Dermis microvascular lymphatic vessel endothelial cell (primary cell): ENCODE measurements at places on chromosomes 1 and 21.
A peak's percentile ranks its signal among the peaks of the same experiment; 100 is the strongest.

GRCh38 chr1:246567646-246568235, 1.5 kb downstream of the CNST start:
- no peak for DNase-seq

- DNase-seq, result peak; percentile 70
Observed at GRCh38 chr1:35660581-35661473, 19.5 kb upstream of the PSMB2 start.

DNA sequence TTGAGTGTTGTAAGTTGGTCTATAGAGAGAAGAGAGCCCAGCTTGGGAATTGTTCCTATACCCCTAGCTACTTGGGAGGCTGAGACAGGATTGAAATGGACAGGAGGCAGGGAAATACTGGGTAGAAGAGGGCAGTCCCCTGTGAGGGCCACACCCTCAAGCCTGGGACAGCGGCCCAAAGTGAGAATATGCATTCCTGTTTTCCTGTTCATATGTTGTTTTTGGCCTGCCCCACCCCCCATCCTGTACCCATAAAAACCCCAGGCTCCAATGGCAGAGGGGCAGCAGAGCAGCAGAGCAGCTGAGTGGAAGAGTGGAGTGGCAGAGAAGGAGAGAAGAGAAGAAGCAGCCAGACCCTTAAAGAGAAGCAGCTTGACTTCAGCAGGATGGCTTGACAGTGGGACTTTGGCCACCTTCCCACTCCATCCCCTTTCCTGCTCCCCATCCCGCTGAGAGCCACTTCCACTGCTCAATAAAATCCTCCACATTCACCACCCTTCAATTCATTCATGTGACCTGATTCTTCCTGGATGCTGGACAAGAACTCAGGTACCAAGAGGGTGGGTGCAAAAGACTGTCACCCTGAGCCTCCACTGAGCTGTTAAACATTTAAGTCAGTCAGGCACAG, 70.6 kb upstream of the PUM1 start:
- no peak for DNase-seq

DNA sequence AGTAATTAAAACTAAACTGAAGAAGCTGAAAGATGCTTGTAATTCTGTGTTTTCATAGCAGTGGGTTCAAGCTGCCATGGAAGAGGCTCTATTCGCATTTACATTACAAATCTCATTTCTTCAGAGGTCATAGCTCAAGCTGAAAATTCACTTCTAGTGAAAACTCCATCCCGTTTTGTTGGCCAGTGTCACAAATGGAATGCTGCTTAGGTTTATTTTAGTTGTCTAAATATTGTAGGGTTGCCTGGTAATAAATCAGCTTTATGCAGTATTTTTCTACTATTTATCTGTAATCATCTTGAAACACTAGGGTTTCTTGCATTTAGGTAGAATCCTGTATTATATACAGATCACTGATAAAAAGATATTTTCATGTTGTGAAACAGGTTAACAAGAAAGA, 240.6 kb downstream of the PTBP2 start:
- no peak for DNase-seq

GRCh38 chr21:46156678-46157077, 1.3 kb upstream of the FTCD start:
- no peak for DNase-seq

DNA sequence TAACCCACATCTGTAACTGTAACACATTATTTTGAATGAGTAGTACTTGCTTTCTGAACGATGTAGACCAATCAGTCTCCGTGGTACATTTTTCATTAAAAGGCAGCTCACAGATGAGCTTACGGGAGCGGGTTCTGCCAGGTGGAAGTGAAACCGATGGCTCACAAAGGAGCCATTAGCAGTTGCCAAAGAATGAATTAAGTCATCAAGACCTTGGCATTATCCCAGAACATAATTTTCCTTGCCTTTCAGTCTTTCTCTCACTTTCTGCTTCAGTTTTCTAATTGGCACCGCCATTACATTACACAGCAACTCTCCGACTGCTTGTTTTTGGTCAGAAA, 33.5 kb upstream of the UTS2 start:
- no peak for DNase-seq

GRCh38 chr1:172390683-172391551, 29.6 kb upstream of the C1orf105 start:
- DNase-seq, result peak; percentile 25

- DNase-seq, result peak; percentile 61
Observed at GRCh38 chr1:226649780-226650179, 89.3 kb downstream of the ITPKB start.

- no peak for DNase-seq
Observed at GRCh38 chr1:180179162-180179957, 24.7 kb downstream of the QSOX1 start.

DNA sequence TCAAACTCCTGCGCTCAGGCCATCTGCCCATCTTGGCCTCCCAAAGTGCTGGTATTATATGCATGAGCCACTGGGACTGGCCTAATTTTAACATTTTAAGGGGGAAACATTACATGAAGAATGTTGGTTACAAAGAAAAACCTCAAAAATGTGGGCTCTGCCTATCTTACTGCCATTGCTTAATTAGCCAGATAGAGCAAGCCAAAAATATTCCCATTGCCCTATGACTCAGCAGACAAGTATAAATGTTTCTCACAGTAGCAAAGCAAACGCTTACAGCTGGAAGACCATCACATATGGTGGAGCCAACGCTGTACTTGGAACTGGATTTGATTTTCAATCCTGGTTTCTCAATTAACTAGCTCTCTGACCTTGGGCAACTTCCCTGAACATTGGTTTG, 502.0 kb downstream of the SMYD3 start:
- DNase-seq, result no peak

DNA sequence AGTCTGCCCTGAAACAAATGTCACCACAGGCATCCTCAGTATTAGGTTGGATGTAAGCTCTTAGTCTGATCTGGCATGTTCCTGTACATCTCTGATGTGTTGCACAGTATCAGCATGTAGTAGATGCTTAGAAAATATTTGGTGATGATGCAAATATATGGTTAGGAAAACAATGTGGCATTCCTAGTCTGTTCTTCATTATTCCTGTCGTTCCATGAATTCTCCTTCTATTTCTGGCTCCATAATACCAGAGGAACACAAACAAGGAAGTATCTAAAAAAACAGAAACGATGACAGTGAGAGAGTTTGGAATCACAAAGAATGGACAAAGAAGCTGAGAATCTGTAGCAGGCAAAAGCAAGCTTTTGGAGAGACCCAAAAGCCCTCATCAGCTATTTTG, 236.6 kb downstream of the HHAT start:
- no peak for DNase-seq

GRCh38 chr1:42358791-42359190, 21.8 kb upstream of the RIMKLA start:
- DNase-seq, result no peak

GRCh38 chr1:182192966-182193365, 131.5 kb upstream of the ZNF648 start:
- no peak for DNase-seq

DNA sequence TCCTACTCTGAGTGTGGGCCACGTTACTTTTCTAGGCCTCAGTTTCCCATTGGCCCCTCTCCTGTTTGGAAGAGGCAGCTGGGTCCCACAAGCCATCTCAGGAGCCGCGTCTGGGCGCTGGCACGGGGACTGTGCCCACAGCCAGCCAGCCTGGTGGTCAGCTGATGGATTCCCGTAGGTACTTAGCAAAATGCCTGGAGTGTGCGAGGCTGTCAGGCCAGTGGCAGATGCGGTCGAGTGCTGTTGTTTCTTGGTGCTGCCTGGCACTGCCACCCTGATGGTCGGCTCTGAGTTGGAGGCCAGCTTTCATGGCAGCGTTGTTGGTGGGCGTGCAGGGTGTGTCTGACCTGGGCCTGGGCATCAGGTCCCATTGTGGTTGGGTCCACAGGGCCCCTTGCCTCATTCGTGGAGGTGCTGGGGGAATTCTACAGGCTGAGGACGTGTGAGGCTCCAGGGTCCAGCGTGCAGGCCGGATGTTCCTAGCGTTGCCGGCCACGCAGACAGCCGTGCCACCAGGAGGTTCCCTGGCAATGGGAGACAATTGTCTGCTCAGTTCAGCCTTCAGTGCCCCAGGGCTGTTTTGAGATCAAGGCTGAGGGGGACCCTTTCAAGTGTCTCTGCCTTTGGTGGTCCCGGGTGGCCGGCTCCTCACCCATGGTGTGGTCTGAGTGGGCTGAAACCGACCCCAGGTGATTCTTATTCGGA, 20.9 kb downstream of the SKI start:
- no peak for DNase-seq

DNA sequence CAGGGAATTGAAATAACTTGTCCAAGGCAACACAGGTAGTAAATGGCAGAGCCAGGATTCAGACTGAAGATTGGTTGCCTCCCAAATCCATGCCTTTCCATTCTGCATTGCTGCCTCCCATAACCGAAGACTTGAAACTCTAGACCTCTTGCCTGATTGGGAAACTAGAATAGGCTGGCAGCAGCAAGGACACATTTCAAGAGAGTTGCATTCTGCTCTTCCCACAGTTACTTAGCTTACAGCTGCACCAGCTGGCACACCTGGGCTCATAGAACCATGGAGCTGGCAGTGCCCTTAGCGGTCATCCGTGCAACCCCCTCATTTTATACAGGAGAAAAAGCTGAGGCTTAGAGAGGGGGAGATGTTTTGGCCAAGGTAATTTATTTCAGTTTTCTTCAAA, 8.0 kb downstream of the TRNAU1AP start:
- DNase-seq, result no peak

DNA sequence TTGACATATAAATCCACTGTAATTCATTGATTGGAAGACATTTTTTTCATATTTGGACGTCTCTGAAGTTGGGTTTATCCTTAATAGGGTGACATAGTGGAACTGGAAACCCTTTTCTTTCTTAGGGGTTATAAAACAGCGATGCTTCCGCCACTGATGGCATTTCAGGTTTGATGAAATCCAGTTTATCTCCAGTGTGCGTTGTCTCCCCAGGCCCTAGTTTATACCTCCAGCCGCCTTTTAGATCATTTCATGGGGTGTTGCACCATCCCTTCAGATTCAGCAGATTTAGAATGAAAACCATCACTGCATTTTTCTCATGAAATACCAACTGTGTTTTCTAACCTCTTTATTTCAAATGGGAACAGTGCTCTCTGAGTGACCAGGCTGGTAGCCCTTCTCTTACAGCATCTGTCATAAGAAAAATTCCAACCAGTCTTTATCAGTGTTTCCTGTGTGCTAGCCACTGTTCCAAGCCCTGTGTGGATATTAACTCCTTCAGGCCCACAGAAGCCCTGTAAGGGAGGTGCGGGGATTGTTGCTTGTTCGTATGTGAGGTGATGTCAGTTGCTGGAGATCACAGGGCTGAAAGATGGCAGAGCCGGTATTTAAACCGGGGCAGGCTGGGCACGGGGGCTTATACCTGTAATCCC, 19.0 kb downstream of the H6PD start:
- no peak for DNase-seq

DNA sequence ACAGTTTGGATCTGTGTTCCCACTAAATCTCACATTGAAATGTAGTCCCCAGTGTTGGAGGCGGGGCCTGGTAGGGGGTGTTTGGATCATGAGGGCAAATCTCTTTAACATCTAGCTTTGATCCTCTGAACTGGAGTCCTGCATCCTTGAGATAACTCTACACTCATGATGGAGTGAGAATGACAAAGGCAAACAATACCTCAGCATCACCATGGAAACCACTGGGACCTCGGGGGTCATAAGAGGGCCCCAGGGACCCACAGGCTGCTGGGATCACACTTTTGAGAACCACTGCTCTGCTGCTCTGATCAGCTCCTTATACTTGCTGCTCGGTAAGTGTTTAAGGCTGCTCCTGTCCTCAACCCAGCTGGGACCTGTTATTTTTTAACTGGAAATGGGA, 13.4 kb upstream of the OBSCN start:
- no peak for DNase-seq

DNA sequence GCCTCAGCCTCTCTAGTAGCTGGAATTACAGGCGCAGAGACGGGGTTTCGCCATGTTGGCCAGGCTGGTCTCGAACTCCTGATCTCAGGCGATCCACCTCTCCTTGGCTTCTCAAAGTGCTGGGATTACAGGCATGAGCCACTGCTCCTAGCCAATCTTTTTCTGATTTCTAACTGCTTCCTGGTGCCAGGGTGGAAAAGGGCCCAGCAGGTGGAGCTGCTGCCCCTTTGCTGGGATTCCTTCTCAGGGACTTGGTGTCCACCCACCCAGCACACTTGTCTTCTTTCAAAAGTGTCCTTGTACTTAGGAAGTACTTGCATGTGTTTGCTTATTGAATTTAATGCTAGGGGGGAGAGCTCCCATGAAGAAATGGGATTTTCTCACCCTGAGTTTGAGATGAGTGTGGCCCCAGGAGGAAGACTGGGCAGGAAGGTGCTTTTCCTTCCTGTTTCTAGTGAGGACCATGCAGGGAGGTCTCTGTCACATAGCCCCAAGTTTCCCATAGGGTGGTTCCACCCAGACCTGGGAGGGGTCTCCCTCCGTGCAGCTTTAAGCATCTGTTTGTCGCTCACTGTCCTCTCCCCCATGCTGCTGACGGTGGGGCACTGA, 14.2 kb downstream of the UTP11 start:
- no peak for DNase-seq

GRCh38 chr1:82160903-82161302, 360.2 kb downstream of the ADGRL2 start:
- no peak for DNase-seq

GRCh38 chr1:228464487-228464983, 22.6 kb upstream of the RNF187 start:
- peak; percentile 22 for DNase-seq

- no peak for DNase-seq
Observed at GRCh38 chr1:98045211-98045766, 124.5 kb upstream of the DPYD start.

- no peak for DNase-seq
Observed at GRCh38 chr1:177817937-177818875, 151.7 kb downstream of the SEC16B start.

GRCh38 chr1:21620496-21620895, 48.7 kb downstream of the RAP1GAP start:
- no peak for DNase-seq

DNA sequence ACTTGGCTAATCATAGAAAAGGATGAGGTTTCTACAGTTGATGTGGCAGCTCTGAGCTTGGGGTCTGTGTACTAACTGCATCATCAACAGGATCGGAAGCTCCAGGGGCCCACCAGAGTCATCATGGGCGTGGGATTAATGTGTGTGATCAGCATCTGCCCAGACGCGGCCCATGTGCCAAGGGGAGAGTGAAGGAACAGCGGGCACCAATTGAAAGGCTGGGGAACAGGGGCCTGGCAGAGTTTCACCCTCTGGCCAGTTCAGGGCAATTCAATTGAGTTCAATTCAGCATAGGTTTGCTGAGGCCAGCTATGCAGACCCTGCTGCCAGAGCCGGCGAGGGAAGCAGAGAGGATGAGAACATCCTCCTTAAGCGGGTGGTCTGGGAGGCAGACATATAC, 260.0 kb upstream of the AJAP1 start:
- DNase-seq, result no peak
